ENCODE measurements at places on chromosomes 4 and X.

GRCh38 chr4:41448934-41449333, 89.0 kb upstream of the LIMCH1 start:
- no peak for DNase-seq

DNA sequence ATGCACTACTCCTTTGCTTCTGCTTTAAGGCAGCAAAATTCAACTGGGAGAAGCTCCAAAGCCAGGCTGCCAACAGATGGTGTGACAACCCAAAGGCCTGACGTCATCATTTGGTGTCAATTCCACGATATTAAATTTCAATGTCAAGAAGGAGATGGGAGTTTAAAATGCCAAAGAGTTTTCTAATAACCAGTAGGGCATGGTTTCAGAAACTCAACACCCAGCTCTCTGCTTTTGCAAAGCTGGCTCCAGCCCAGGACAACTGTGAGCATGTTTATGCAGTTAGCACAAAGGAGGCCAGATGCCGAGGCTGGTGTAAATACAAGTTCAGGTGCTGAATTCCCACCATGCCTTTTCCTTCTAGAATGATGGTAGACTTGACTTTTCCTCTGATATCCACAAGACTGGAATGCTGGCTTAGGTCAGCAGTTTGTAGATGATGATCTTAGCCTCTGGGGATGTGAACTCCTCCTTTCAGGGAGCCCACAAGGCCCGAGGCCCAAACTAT, 67.3 kb downstream of the AFAP1 start:
- DNase-seq: peak; percentile 96

GRCh38 chr4:35493977-35494376, 750.3 kb downstream of the ARAP2 start:
- no peak for DNase-seq

- DNase-seq: no peak
Observed at GRCh38 chr4:182582245-182582644, 334.9 kb downstream of the DCTD start.

GRCh38 chrX:103791228-103791627, 14.6 kb downstream of the PLP1 start:
- DNase-seq: no peak

DNA sequence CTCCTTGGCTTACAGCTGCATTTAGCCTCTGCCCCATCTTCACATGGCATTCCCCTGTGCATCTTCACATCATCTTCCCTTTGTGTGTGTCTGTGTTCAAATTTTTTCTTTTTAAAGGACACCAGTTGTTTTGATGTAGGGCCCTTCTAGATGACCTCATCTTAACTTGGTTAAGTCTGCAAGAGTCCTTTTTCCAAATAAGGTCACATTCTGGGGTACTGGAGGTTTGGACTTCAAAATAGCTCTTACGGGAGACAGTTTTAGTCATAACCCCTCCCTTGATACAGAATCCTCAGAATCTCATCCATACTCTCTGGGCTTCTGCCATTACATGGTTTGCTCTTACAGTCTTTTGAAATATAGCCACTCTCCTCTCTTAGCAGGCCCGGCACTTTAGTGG, 231.5 kb upstream of the ATP6AP2 start:
- DNase-seq: peak; percentile 8

GRCh38 chr4:169335331-169335730, 64.6 kb upstream of the SH3RF1 start:
- DNase-seq: peak; percentile 89

- DNase-seq: no peak
Observed at GRCh38 chrX:153999359-154000037, 20.2 kb downstream of the IRAK1 start.

Data from fibroblast of skin of right quadriceps (primary cell).